ENCODE measurements at places on chromosomes 2 and 18.

DNA sequence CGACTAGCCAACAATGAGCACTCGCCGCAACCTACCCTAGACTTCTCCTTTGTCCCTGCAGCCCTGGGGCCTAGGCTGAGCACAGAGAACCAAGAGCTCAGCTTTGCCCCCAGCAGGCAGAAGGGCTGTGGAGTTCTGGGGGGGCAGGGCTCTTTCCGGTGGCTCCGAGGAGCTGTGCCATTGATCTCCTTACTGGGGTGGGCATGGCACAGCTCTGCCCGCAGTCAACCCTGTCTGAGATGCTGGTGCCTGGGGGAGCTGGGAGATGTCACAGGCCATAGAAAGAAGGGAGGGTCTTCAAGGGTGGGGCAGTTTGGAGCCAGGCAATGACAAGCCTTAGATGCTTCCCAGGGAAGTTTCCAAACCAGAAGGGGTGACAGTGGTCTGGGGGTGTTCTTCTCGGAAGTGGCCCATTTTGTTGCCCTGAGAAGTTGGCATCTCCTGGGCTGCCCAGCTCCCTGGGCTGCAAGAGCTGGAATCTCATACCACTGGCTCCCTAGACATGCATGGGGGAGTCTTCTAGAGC lies 14.1 kb upstream of the GPR55 start:
- DNase-seq: no peak

DNA sequence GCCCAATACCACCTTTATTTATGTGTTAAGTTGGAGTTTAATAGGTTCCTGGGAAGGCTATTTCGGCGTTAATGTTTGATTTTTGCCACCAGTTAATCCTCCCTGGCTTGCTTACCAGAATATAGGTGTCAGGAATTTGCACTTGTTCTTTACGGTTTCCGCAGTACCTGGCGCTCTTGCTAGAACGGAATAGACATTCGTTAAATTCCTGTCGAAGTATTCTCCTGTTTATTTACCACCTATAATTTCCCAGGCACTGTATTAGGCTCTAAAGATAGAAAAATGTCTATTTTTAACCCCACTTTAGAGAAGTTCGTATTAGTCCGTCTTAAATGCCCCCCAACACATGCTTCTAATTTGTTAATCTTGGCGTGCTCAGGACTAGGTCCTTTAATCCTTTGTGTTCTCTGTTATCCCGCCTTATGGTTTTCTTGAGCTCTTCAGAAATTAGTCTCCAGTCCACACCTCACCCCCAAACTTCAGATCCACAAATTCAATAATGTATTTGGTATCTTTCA lies 575 bp downstream of the CCDC150 start:
- DNase-seq: no peak

GRCh38 chr2:64838817-64839216 lies 150.4 kb upstream of the SLC1A4 start:
- no peak for DNase-seq

DNA sequence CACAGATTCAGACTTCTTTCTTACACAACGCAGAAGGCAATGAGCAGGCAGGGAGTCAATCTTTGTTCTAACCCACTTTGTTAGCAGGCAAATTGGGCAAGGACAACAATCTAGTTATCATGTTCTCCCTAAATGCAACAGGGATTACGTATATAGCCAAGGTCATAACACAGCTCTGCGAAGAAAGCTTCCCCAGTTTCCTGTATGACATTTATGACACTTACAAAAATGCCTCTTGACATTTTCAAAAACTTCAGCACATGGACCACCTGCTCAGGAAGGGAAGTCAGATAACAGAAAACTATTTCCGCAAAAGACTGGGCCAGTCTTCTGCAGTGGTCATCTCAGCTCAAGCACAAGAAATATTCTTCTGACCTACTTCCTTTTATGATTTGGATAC lies 106.1 kb downstream of the IRS1 start:
- no peak for DNase-seq

GRCh38 chr2:200665626-200666453 lies 80.0 kb downstream of the AOX1 start:
- no peak for DNase-seq

- no peak for DNase-seq
These were observed 140.2 kb upstream of the ETAA1 start for GRCh38 chr2:67256892-67257291.

- peak; percentile 60 for DNase-seq
These were observed 883 bp downstream of the SMCHD1 start for GRCh38 chr18:2656237-2656980.

GRCh38 chr18:28175930-28176697 lies 816 bp downstream of the CDH2 start:
- DNase-seq: no peak

DNA sequence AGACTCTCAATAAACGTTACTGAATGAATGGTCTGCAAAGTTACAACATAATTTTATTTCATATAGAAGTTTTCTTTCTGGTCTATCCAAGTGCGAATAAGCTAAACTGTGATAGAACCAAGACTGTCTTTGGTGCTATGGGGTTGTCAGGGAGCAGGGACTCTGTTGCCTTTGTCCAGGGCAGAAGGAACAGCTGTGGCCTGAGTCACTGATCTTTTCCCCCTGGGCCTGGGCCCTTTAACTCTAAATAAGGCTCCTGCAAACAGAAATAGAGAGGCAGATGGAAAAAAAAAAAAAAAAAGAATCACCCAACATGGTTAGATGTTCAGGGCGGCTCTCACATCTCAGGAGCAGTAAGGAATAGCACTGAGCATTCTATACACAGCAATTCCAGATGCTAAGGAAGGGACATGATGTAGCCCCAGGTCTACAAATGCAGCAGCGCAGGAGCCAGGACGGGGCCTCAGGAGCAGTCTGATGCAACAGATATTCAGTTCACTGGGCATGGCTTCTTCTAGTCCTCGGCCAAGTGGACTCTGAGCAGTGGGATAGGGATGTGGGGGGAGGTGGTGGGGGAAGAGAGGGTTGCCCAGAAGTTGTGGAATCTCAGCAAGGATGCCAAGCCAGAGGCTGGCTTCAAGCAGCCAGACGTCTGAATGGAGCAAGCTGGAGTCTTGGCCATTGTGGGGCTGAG lies 247.1 kb upstream of the SIX2 start:
- no peak for DNase-seq

DNA sequence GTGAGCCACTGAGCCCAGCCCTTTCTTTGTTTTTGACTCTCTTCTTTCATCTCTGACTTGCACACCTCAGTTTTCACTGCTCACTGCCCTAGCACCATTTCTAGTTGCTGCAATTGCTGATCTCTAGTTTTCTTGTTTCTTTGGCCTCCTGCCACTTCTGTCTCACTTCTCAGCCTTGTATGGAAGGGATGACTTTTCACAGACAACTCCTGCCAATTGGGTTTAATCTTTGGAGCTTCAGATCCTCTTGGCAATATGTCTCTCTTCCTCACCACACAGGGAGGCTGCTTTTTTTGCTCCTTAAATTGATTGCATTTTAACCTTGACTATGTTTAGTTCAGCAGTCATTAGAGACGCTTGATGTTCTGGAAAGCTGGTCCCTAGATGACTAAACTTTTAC lies 323.1 kb downstream of the CTNNA2 start:
- DNase-seq: no peak

- no peak for DNase-seq
These were observed 17.7 kb downstream of the IWS1 start for GRCh38 chr2:127508631-127509034.

- no peak for DNase-seq
These were observed 36.6 kb downstream of the FAM178B start for GRCh38 chr2:96949701-96950350.

DNA sequence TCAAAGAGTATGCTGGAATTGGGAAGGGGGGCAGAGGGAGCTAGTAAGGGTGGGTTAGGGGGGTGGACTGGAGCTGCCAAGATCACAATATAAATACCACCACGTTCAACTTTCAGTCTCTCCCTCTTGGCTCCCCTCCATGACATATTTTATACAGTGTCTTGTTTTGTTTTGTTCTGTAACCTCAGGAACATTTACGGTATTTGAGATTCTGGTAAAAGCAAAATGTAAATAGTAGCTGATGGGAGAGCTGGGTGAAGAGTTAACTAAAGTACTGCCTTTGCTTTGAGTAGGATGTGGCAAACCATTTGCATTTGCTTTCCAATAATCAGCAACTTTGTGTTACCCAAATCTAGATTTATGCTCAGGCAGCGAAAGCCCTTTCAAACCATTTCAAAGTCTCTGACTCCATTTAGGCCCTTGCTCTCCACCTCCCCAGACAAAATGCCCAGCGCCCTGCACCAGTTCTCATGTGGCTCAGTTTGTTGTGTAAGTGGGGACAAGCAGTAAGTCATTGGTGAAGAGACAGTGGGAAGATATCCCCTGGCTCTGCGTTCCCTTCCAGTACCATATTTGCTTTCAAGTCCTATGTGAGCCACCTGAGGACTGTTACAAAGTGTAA lies 17.4 kb downstream of the IRS1 start:
- no peak for DNase-seq

DNA sequence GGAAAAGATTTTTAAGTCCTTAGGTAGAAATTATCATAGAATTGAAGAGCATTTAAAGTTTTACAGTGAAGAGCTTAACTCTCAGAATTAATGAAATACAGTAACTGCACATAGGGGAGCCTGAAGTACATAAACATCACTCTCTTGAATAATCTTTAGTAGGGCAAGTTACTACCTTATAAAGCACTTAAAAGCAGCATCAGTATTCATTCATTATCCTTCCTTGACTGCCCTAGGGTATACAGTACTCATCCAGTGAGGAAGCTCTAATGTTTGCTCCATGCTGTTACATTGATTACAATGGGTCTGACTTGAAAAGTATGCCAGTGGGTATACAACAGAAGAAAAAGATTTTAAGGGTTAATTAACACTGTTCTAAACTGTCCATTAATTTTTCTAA lies 66.5 kb downstream of the ATF2 start:
- no peak for DNase-seq

- DNase-seq: peak; percentile 63
These were observed 16.0 kb downstream of the PDCD1 start for GRCh38 chr2:241842620-241843211.

DNA sequence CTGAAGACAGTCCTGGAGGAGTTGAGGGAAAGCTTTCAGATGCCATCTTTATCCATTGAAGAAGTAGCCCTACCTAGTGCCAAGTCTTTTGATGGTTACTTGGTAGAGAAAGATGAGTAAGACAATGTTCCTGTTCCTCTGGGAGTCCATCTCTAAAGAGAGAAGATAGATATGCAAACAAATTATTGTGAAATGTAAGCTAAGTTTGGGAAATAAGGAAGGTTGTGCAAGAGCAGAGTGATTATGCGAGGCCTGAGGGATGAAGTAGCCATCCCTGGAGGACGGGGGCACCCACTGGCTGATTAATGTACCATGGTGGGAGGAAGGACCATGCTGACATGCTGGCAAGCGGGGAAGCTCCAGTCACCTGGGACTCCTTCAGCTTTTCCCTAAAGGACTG lies 994 bp upstream of the DTNA start:
- no peak for DNase-seq

DNA sequence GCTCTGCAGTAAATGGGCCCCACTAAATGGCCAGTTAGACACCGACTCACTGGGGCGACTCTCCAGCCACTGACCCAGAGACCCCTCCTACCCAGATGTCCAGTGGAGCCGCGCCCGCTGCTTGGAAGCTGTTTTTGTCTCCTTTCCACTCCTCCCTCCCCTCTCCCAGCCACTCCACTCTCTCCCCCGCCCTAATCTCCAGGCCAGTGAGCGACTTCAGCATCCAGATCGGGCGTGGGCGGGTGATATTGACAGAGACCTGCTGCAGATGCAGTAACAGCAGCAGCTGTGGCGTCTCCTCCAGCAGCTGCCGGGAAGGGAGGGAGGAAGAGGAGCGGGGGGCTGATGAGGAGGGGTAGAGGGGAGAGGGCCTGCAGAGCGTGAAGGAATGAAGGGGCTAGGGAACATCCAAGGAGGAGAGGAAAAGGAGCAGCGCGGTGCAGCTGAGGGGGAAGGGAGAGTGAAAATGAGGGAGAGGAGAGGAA lies at the start of gene SCN7A:
Gene SCN7A, minus strand, starts transcription at position 110 of the 485 bp plus-strand sequence. CDS start 16,553 bp downstream, outside the sequence.
- DNase-seq: peak; percentile 18

DNA sequence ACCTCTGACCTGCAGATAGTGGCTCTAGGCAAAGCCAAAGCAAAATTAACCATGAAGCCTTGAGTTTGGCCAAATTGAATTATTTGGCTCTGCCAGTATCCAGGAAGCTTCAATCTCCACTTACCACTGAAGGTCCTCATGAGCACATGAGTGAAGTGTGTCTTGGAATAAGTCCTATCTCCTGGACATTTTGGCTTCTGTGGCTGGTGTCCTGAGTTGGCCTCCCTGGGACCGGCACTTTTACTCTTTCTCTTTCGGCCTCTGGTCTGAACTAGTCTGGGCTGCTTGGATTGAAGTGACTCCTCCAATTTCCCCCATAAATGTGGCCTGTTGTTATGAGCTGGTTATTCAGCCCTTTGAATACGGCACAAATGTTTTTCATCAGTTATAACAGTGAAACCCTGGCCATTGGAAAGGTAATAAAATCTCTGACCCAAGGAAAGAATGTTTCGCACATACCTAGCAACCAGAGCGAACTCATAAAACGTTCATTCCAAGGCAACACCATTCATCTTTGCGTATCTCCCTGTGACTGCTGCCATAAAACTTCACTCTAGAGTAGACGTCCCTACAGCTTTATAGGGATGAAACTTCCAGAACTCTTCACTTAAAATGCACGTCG lies 216.4 kb downstream of the LPIN1 start:
- DNase-seq: no peak

DNA sequence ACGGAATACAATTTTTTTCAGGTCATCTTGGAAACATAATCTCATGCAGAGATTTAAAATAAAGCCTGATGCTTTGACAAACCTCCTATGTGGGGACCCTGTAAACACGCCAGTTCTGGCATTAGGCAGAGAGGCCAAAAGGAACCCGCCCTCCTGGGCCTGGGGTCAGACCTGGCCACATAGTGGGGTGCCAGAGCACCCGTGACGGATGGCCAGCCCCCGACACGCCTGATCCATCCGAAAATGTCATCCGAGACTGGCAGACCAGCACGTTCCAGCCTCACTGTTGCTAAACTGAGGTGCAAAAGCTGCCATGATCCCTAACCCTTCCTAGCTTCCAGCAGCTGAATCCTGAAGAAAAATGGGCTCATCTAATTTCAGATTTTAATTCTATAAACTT lies 222.6 kb upstream of the SALL3 start:
- DNase-seq: no peak

DNA sequence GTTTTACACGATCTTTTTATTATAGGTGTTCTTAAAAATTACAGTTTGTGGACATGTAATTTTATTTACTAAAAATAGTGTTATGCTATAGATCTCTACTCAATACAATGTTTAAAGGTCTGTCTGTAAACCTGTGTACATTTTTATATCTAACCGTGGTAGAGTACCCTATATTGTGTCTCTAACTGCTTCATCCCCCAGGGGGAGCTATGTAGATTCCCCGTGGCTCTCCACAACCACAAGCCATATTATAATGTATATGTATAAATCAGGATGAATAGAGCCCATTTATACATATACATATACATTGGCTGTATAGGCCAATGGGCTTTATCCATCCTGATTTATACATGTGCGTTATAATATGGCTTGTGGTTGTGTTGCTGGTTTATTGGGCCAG lies 59.4 kb downstream of the ADAM23 start:
- no peak for DNase-seq

- DNase-seq: peak; percentile 49
These were observed 36.0 kb downstream of the SETBP1 start for GRCh38 chr18:44716697-44717163.

Data from activated CD4-positive, alpha-beta T cell treated with anti-CD3 and anti-CD28 coated beads for 48 hours (primary cell).